Muscle of leg (tissue), 16 donors: ENCODE measurements at places on chromosomes 2 and 18. TPM values are rescaled to one million over a fixed set of nuclear protein-coding genes. Genes with fewer than 3 reads are reported as not detected.

Gene TWIST2
- total RNA-seq, result 13.6 TPM

Gene TMEFF2
- 7.7 TPM for total RNA-seq

Gene SLC4A3
- 5.5 TPM for total RNA-seq

Gene TET3
- 5.5 TPM for total RNA-seq

Gene CDH20
- 0.80 TPM for total RNA-seq

Gene CACNB4
- total RNA-seq, result 7.2 TPM

Gene CHST9
- total RNA-seq, result 0.27 TPM

Gene DUSP11
- 18.6 TPM for total RNA-seq

Gene PLCD4
- total RNA-seq, result 41.8 TPM

Gene DLX1
- 0.09 TPM for total RNA-seq

GRCh38 chr2:3959372-3959771 lies 256.0 kb downstream of the DCDC2C start:
- H3K27me3 ChIP-seq, result peaks cover 3% of the 10 kb centered on the region
- H3K27ac ChIP-seq, result no peak overlapping the region

DNA sequence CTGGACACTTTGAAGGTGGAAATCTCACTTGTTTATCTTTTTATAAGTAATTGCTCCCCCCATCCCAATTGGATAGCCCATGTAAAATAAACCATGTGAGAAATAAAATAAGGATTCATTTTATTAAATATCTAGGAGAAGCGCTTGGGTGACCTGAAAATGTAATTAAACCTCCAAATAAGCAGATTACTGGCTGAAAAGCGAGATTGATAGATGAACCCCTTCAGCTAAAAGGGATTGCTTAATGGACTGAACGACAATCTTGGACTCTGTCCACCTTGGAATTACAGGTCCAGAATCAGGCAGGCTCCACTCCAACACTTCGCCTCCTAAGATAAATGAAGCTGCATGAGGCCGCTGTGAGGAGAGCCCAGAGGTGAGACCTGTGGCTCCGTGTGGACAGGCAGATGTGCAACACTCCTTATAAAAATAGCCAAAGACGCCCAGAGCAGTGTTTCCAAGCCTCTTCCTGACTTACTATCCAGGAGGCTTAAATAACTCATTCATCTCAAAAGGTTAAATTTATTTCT lies 441.5 kb downstream of the MTX2 start:
- no peaks in the 10 kb centered on the region for H3K27me3 ChIP-seq
- H3K27ac ChIP-seq, result no peak overlapping the region
- H3K4me1 ChIP-seq, result peaks cover 2% of the 10 kb centered on the region
- no peaks in the 10 kb centered on the region for H3K36me3 ChIP-seq
- DNase-seq, result peak; percentile 20
- no peak overlapping the region for H3K4me3 ChIP-seq

DNA sequence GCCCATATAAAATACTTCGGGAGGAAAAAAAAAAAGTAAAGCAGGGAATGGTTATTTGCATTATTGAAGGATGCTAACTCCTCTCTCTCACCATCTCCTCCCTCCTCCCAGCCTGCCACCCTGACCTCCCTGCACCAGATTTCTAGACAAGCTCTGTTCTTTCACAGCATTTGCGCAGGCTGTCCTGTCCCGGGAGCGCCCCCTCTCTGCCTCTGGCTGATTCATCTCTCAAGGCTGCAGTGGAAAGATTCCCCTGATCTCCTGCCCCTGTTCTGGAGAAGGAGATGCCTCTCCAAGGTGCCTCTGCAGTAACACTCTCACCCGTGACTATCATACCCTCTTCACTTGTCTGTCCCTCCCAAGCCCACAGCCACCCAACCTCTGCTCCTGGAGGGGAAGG lies 38.5 kb downstream of the COL4A4 start:
- no peak for DNase-seq
- no peaks in the 10 kb centered on the region for H3K4me1 ChIP-seq
- no peak overlapping the region for H3K27ac ChIP-seq
- no peaks in the 10 kb centered on the region for H3K36me3 ChIP-seq
- H3K27me3 ChIP-seq, result peaks cover 4% of the 10 kb centered on the region

- H3K36me3 ChIP-seq, result no peaks in the 10 kb centered on the region
- H3K27ac ChIP-seq, result no peak overlapping the region
- no peaks in the 10 kb centered on the region for H3K27me3 ChIP-seq
- no peak overlapping the region for H3K4me3 ChIP-seq
- no peaks in the 10 kb centered on the region for H3K4me1 ChIP-seq
- DNase-seq, result no peak
Observed at GRCh38 chr2:185967335-185967734, 228.7 kb downstream of the FSIP2 start.

GRCh38 chr2:150478200-150478974 lies 9.1 kb downstream of the RND3 start:
- no peak overlapping the region for H3K27ac ChIP-seq
- no peaks in the 10 kb centered on the region for H3K27me3 ChIP-seq
- peaks cover 15% of the 10 kb centered on the region for H3K36me3 ChIP-seq
- H3K4me3 ChIP-seq, result no peak overlapping the region
- no peak for DNase-seq

- H3K36me3 ChIP-seq, result no peaks in the 10 kb centered on the region
- H3K4me3 ChIP-seq, result no peak overlapping the region
- DNase-seq, result no peak
- H3K4me1 ChIP-seq, result no peaks in the 10 kb centered on the region
- H3K27ac ChIP-seq, result no peak overlapping the region
Observed at GRCh38 chr18:47397671-47398319, 146.3 kb upstream of the SKOR2 start.

DNA sequence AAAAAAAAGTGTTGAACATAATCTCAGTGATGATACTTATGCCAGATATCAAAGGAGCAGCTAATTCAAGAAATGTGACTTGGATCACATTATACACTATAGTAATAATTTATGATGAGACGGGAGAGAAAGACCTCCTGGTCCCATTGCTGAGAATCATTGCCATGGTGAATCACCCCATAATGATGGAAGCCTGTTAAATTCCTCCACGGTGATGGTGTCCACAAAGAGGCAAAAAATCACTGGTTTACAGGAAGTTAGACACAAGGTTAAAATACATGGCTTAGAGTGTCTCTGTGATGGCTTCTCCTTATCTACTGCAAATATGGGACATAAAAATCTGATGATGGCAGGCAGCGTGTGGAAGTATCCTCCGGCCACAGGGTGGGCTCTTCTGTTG lies 210.0 kb downstream of the CDH2 start:
- no peak overlapping the region for H3K27ac ChIP-seq
- H3K27me3 ChIP-seq, result no peaks in the 10 kb centered on the region
- no peaks in the 10 kb centered on the region for H3K36me3 ChIP-seq
- no peaks in the 10 kb centered on the region for H3K4me1 ChIP-seq
- no peak for DNase-seq

GRCh38 chr2:69131452-69131851 lies 118.5 kb downstream of the ANTXR1 start:
- no peak overlapping the region for H3K27ac ChIP-seq
- H3K4me3 ChIP-seq, result no peak overlapping the region
- no peaks in the 10 kb centered on the region for H3K4me1 ChIP-seq
- no peak for DNase-seq
- peaks cover 44% of the 10 kb centered on the region for H3K36me3 ChIP-seq
- no peaks in the 10 kb centered on the region for H3K27me3 ChIP-seq

DNA sequence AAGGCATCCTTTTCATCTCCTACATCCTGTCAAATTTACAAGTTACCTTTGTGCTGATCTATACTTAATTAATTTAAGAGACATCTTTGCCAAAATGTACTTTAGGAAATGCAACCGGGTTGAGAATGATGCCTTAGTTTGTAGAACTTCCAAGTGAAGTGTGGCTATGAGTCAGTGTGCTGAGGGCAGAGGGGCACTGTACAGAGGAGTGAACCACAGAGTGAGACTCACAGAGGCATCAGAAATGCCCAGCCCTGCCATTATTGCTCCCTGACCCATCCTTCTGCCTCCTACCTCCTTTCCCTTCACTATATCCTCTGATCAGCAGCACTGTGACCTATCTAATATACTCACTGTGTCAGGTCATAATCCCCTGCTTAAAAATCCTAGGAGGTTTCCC lies 320.1 kb downstream of the LRRTM1 start:
- H3K27me3 ChIP-seq, result no peaks in the 10 kb centered on the region
- no peaks in the 10 kb centered on the region for H3K4me1 ChIP-seq
- no peak for DNase-seq
- no peaks in the 10 kb centered on the region for H3K36me3 ChIP-seq
- no peak overlapping the region for H3K4me3 ChIP-seq
- H3K27ac ChIP-seq, result no peak overlapping the region

GRCh38 chr18:13482618-13482945 lies 243.8 kb downstream of the FAM210A start:
- H3K4me3 ChIP-seq, result no peak overlapping the region
- no peaks in the 10 kb centered on the region for H3K27me3 ChIP-seq
- no peaks in the 10 kb centered on the region for H3K4me1 ChIP-seq
- no peak for DNase-seq

- no peaks in the 10 kb centered on the region for H3K36me3 ChIP-seq
- DNase-seq, result no peak
- no peaks in the 10 kb centered on the region for H3K4me1 ChIP-seq
- no peak overlapping the region for H3K27ac ChIP-seq
- no peak overlapping the region for H3K4me3 ChIP-seq
- H3K27me3 ChIP-seq, result no peaks in the 10 kb centered on the region
Observed at GRCh38 chr2:65812887-65813286, 380.5 kb upstream of the SPRED2 start.

DNA sequence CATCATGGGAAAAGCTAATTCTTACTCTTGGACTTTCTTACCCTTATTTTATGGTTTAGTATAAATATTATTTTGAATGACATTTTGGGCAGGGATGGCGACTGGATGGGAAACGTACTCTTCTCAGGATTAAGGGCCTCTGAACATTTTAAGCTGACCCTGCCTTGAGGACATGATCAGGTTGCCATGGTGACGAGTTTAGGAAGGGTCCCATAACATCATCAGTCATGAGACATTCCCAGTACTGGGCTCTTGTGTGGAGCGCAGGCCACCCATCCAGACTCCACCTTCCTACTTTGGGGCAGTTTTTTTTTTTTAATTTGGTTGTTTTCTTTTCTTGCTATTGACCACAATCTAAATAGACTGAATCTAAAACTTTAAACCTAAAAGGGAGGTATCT lies 40.7 kb downstream of the KCNE4 start:
- H3K4me3 ChIP-seq, result no peak overlapping the region
- DNase-seq, result peak; percentile 28
- H3K4me1 ChIP-seq, result peaks cover 17% of the 10 kb centered on the region
- no peak overlapping the region for H3K27ac ChIP-seq

DNA sequence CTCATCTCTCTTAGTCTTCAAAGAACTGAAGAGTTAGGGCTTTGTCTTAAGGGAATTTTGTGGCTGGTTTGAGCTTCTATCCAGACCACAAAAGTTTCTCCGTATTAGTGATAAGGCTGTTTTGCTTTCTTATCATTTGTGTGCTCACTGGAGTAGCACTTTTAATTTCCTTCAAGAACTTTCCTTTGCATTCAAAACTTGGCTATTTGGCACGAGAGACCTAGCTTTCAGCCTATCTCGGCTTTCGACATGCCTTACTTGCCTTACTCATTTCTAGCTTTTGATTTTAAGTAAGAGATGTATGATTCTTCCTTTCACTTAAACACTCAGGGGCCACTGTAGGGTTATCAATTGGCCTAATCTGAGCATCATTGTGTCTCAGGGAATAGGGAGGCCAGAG lies 29.9 kb downstream of the HDHD2 start:
- no peaks in the 10 kb centered on the region for H3K27me3 ChIP-seq
- peaks cover 8% of the 10 kb centered on the region for H3K36me3 ChIP-seq
- no peaks in the 10 kb centered on the region for H3K4me1 ChIP-seq
- no peak overlapping the region for H3K4me3 ChIP-seq

GRCh38 chr2:86412007-86412406 lies 29.2 kb upstream of the KDM3A start:
- no peaks in the 10 kb centered on the region for H3K36me3 ChIP-seq
- H3K27me3 ChIP-seq, result no peaks in the 10 kb centered on the region
- H3K4me1 ChIP-seq, result peaks cover 2% of the 10 kb centered on the region
- no peak overlapping the region for H3K4me3 ChIP-seq
- H3K27ac ChIP-seq, result no peak overlapping the region

DNA sequence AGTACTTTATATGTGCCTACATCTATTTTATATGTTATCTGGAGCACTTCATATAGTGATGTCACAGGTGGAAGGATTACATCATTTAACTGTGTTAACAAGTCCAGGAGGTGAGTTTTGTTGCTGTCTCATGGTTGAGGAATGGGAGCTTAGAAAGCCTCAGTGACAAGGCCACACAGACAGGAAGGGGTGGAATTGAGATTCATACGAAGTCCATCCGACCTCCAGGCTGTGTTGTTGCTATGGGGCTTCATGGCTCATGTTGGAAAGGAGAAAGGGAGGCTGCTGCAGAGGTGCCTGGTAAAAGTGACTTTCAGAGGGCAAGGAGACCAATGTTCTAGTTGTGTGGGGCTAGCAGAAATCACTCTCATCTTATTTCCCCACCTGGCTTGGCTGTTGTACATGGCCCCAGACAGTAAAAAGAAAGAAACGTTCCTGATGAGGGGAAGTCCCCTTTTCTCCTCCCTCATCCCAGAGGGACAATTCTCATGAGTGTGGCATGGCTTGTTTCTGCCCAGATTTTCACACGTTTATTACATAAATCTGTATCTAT lies 31.0 kb upstream of the GREB1 start:
- no peaks in the 10 kb centered on the region for H3K36me3 ChIP-seq
- no peaks in the 10 kb centered on the region for H3K27me3 ChIP-seq
- H3K4me1 ChIP-seq, result peaks cover 23% of the 10 kb centered on the region

- H3K4me1 ChIP-seq, result no peaks in the 10 kb centered on the region
- no peaks in the 10 kb centered on the region for H3K36me3 ChIP-seq
- no peak for DNase-seq
- H3K27me3 ChIP-seq, result no peaks in the 10 kb centered on the region
- H3K27ac ChIP-seq, result no peak overlapping the region
Observed at GRCh38 chr2:172921532-172922236, 154.0 kb upstream of the MAP3K20 start.

GRCh38 chr2:22788749-22789327 lies 596.1 kb upstream of the KLHL29 start:
- no peaks in the 10 kb centered on the region for H3K4me1 ChIP-seq
- no peak overlapping the region for H3K27ac ChIP-seq
- DNase-seq, result peak; percentile 11
- H3K36me3 ChIP-seq, result no peaks in the 10 kb centered on the region

- DNase-seq, result peak; percentile 70
- H3K27ac ChIP-seq, result peak overlapping the region; percentile 29
- no peak overlapping the region for H3K4me3 ChIP-seq
- H3K27me3 ChIP-seq, result no peaks in the 10 kb centered on the region
Observed at GRCh38 chr2:200077210-200077650, 121.8 kb downstream of the MAIP1 start.

GRCh38 chr18:73352546-73352945 lies 484.8 kb upstream of the NETO1 start:
- H3K27me3 ChIP-seq, result no peaks in the 10 kb centered on the region
- H3K27ac ChIP-seq, result no peak overlapping the region
- H3K4me1 ChIP-seq, result no peaks in the 10 kb centered on the region
- no peak overlapping the region for H3K4me3 ChIP-seq

- no peak overlapping the region for H3K4me3 ChIP-seq
- peak; percentile 22 for DNase-seq
- no peaks in the 10 kb centered on the region for H3K36me3 ChIP-seq
- no peak overlapping the region for H3K27ac ChIP-seq
Observed at GRCh38 chr2:71995067-71995665, 152.5 kb downstream of the CYP26B1 start.
